ENCODE measurements at places on chromosomes 16 and 17.

- DNase-seq = no peak
These were observed 12.3 kb upstream of the MPRIP start for GRCh38 chr17:17029938-17030337.

DNA sequence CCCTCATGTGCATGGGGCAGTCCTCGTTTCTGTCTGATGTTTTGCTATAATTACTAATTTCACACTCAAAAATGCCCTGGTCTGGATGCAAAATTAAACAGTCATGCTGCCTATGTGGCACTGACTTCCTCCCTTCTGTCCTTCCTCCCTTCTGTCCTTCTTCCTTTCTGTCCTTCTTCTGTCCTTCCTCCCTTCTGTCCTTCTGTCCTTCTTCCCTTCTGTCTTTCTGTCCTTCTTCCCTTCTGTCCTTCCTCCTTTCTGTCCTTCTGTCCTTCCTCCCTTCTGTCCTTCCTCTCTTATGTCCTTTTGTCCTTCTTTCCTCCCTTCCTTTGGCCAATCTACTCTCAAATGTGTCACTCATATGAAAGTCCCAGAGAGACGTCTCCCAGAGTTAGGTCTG lies 93.8 kb downstream of the IRF8 start:
- no peak for DNase-seq

GRCh38 chr16:50719401-50720337 lies 22.2 kb upstream of the CYLD start:
- DNase-seq = no peak

- DNase-seq = no peak
These were observed 130.2 kb upstream of the CHMP6 start for GRCh38 chr17:80861418-80861815.

DNA sequence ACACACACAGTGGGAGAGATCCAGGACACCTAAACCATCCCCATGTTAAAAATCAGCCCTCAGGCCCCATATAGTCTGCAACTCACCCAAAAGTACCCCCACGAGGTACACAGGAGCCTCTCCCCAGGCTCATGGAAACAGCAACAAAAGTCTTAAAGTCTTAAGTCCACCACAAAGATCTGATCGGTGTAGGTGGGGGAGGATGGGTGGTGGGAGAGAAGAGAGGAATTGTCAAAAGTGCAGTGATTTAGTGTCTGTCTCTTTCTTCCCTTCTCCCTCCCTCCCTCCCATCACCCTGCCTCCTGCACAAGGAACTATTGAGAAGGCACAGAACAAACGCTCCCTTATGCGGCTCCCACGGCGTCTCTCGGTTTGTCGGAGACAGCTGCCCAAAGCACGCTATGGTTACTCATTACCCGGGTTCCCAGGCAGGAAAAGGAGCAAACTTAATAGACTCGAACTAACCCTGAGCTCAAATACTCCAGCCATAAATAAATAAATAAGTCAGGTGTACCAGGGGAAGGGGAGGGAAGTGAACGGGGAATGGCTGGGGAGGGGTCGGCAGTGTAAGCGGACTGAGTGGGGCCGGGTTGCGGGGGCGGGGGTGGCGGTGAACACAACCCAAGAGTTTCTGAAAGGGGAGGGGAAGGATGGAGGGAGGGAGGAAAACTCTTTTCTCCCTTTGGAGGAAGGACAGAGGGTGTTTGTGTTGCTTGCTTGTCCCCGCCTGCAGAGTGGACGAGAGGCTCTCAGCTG lies 477.4 kb downstream of the SLC39A11 start:
- DNase-seq = no peak

GRCh38 chr16:11015076-11015475 lies 70.7 kb downstream of the CLEC16A start:
- DNase-seq = no peak

GRCh38 chr16:65510850-65511249 lies 389.0 kb upstream of the CDH11 start:
- no peak for DNase-seq

DNA sequence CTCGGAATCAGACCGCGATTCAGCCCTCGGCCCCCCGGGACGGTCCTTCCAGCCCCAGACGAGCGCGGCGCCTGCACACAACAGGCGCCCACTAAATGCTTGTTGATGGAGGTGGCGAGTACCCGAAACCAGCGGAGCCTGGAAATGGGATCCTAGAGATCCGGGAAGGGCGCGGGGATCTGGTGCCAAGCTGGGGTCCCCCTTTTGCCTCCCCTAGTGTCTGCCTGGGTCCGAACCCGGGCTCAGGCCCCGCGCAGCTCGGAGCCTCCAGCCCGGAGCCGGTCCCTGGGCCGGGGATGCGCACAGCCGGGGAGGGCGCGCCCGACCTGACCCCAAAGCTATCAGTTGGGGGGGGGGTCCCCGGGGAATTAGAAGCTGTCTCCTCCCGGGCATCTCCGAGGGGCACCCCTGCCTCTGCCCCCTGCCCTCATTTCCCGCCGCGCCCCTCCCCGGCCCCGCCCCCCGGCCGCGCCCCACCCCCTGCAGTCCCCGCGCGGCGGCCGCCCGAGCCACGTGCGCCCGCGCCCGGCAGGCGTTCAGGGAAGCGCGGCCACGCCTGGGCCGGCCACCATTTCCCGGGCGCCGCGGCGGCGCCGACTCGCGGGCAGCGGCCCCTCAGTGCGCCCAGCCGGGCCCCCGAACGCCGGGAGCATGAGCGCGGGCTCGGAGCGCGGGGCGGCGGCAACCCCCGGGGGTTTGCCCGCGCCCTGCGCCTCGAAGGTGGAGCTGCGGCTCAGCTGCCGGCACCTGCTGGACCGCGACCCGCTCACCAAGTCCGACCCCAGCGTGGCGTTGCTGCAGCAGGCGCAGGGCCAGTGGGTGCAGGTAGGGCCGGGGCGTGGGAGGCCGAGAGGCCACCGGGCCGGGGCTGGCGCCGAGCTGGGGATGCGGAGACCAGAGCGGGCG lies at the start of gene CPNE7:
Gene CPNE7 (plus strand): TSS at position 512 of the 906 bp plus-strand sequence. CDS start 140 bp downstream, at position 652.
- no peak for DNase-seq

- DNase-seq = no peak
These were observed 1.9 kb downstream of the AANAT start for GRCh38 chr17:76469076-76469990.

- peak; percentile 72 for DNase-seq
These were observed 7.7 kb downstream of the IL34 start for GRCh38 chr16:70653809-70654771.
